B cell (primary cell): ENCODE measurements at places on chromosomes 4 and X. TPM values are rescaled to one million over a fixed set of nuclear protein-coding genes. Genes with fewer than 3 reads are reported as not detected.

The PTCHD1 gene
- not detected in 2 replicates for total RNA-seq

The ATOH1 gene
- not detected in 2 replicates for total RNA-seq

The MAML3 gene
- 5.3 and 6.1 TPM in 2 replicates for total RNA-seq

The SPARCL1 gene
- total RNA-seq = not detected in 2 replicates

The GPR82 gene
- not detected in 2 replicates for total RNA-seq

The CABS1 gene
- total RNA-seq = not detected in 2 replicates

The TMEM271 gene
- not detected in 2 replicates for total RNA-seq

The UGT2B17 gene
- 0.41 and 0.52 TPM in 2 replicates for total RNA-seq

The CTAG2 gene
- total RNA-seq = not detected in 2 replicates

The SLC30A9 gene
- total RNA-seq = 35.2 and 37.0 TPM in 2 replicates

The ETDB gene
- total RNA-seq = not detected in 2 replicates

The PGAM4 gene
- not detected in 2 replicates for total RNA-seq

The VSIG1 gene
- 8.6 and 16.8 TPM in 2 replicates for total RNA-seq

The FBXW7 gene
- 117 and 125 TPM in 2 replicates for total RNA-seq

The PCDH10 gene
- not detected in 2 replicates for total RNA-seq

The MTMR8 gene
- total RNA-seq = 11.6 and 11.8 TPM in 2 replicates

The LIMCH1 gene
- total RNA-seq = not detected in 2 replicates

The CDKL2 gene
- total RNA-seq = 0.27 and 0.81 TPM in 2 replicates

The EVC2 gene
- 1.1 TPM in 2 replicates for total RNA-seq

The CCNQ gene
- 29.6 and 31.8 TPM in 2 replicates for total RNA-seq

The SYNPO2 gene
- total RNA-seq = 0.10 and 0.20 TPM in 2 replicates

The AKAP14 gene
- total RNA-seq = not detected in 2 replicates

The TCP11X1 gene
- not detected in 2 replicates for total RNA-seq

The NUDT10 gene
- total RNA-seq = 0.36 and 0.44 TPM in 2 replicates

The P2RY10 gene
- 169 and 177 TPM in 2 replicates for total RNA-seq
